OCI-LY7 (cell line): ENCODE measurements at places on chromosomes 2 and 18. TPM values are rescaled to one million over a fixed set of nuclear protein-coding genes. Genes with fewer than 3 reads are reported as not detected.

The BMP10 gene
- total RNA-seq: not detected in 2 replicates

DNA sequence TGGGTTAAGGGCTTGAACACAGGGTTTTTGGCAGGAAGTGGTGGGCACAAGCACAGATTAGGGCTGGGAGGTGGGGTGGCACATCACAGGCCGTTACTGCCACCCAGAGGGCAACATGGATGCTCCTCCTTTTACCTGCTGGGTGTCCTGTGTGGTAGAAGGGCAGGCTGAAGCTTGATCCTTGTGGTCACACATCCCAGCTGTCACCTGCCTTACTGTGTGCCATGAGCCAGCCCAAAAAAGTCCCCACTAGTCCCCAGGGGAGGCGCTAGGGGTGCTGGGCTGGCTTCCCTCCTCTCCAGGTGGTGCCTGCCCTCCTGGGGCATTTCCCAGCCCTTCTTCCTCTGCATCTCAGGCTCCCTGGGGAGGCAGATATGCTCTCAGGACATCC is 50.5 kb upstream of the ALPP start:
- DNase-seq: peak; percentile 51

DNA sequence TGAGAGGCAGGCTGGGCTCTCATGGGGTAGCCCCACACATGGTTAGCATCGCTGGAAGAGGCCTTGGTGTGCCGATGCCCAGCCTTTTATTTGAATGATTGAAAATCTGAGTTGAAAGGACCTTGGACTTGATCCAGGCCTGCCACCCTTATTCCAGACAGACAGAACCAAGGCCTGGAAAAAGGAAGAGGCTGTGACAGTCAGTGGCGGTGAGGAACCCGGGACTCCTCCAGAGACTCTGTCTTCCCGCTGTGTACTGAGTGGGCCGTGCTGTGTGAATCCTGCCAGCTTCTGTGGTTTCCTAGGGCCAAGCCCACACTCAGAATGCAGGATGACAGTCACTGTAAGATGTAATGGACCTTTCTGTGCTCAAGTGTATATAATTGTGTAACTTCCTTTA is 218.5 kb downstream of the LDLRAD4 start:
- no peak for DNase-seq

- DNase-seq: no peak
These were observed 228.6 kb downstream of the SETBP1 start for GRCh38 chr18:44909191-44909719.

DNA sequence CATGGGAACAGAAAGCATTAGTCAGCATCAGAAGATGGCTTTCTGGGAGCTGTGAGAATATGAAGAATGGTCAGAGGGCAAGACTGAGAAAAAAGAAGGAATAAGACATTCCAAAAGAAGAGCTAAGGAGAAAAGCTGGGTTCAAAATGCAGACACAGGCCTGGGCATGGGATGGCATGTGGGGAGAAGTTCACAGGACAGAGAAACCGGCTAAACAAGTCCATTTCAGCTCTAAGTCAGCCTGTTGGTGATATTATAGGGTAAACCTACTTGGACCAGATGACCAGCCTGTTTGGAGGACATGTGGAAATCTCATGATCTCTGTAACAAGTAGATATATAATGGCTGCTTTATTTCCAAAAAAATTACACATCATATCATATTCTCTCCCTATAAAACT is 91.7 kb upstream of the MEIS1 start:
- DNase-seq: no peak

DNA sequence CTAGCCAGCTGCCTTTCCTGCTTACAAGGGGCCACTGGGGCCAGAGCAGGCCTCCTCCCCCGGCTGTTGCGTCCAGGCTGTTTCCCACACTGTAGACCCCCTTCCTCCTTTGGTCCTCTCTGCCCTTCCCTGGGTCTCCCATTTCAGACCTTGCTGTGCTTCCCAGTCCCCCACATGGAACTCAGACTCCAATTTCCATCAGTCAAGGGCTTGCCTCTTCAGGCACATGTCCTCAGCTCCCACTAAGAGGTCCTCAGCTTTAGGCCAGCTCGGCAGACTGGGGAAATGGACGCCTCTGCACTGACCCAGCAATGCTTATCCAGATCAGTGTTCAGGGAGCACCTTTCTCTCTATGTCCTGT is 98.0 kb upstream of the BZW1 start:
- no peak for DNase-seq

GRCh38 chr2:178367344-178367743 is 83.6 kb downstream of the PRKRA start:
- DNase-seq: no peak

DNA sequence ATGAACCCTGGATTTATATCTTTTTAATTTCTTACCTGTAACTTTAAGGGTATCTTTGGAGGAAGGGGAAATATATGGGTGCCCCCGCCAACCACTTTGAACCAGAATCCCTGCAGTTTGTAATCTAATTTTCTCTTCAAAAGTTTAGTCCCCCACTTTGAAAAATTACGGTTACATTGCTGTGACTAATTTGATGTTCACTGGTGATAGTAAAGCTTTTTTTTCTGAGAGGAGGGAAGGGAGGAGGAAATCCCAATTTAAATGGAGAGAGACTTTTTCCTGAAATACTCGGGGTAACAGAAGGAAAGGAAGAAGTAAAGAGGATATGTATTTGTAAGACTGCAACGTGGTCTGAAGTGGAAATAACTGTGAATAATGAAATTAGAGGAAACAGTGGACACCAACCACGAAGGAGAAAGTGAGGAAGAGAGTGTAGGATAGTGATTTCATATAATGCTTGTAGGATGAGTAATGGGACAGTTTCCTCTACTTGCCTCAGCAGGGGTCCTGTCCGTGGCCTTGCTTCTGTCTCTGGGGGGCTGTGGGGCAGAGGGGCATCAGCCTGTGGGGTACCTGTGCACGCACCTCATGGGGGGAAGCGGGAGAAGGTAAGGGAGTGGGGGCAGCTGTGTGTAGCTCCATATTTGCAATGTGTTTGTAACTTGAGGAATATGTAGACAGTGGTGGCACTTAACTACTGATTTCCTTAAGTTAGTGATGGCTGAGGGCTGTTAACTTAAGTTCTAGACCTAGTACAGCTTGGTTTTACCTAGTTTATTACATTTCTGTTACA is 161.1 kb downstream of the LTBP1 start:
- no peak for DNase-seq

DNA sequence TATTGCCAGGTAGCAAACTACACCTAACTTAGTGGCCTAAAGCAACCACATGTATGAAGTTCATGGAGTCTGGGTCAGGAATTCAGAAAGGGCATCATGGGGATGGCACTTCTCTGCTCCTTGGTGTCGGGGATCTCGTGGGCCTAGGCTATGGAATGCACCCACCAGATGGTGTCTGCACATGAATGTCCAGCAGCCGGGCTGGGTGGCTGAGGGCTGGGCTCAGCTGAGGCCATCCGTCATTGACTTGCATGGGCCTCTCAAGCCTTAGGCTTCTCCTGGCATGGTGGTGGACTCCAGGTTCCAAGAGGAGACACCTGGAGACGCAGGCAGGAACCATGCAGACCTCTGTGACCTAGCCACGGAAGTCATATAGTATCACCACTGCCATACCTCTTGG is 26.0 kb upstream of the RPL31 start:
- no peak for DNase-seq

DNA sequence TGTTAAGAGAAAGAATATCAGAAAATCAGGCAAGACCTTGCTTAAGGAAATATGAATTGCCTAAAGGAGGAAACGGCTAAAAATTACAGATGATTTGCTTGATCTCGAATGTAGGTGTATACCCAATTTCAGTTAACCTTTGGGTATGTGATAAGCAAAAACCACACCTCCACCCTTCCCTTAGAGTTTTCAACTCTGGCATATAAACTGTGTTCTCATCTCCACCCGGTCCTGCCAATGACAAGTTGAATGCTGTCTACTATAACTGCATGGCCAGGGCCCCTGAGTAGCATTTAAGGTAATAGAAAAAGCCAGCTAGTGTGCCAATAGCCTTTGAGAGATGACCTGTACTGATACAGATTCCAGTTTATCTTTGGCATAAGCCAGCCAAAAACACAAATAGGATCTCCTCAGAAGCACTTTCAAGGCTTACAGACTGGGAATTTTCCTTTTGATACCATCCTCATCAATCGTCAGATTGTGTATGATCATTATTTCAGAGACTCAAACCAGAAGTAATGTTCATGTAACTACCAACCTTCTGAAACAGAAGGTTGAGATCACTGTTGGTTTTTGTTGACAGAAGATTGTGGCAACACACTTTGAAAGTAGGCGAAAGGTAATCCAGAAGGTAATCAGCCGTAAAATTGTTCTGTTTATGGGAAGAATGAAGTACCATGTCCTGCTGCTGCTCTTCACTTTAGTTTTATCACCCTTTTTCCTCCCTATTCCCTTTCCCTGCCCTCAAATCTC is 163.1 kb downstream of the GFPT1 start:
- DNase-seq: no peak

DNA sequence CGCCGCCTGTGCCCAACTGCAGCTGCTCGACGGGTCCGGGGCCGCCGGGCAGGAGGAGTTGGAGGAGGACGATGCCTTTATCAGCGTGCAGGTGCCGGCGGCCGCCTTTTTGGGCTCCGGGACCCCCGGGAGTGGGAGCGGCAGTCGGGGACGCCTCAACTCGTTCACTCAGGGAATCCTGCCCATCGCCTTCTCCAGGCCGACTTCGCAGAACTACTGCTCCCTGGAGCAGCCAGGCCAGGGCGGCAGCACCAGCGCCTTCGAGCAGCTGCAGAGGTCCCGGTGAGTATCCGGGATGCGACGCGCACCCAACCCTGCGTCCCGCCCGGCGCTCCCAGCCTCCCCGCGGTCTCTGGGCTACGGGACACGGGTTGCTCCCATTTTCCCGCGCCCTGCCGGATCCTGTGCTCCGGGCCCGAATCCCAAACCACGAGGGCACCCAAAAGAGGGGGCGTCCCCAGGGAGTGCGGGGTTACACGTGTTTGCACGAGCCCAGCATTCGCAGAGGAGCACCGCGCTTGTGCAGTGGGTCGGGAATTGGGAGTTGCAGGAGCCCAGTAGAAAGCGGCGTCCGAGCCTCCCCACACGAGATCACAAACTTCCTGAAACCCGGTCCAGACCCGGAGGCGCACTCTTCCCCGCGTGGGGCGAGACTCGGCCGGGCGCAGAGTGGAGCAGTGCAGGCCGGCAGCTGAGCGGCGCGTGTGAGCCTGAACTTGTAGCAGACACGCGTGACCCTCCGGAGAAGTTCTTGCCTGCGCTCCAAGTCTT is 1.2 kb downstream of the CABLES1 start:
- DNase-seq: no peak

- DNase-seq: no peak
These were observed 24.4 kb downstream of the MRPL33 start for GRCh38 chr2:27795868-27796277.

DNA sequence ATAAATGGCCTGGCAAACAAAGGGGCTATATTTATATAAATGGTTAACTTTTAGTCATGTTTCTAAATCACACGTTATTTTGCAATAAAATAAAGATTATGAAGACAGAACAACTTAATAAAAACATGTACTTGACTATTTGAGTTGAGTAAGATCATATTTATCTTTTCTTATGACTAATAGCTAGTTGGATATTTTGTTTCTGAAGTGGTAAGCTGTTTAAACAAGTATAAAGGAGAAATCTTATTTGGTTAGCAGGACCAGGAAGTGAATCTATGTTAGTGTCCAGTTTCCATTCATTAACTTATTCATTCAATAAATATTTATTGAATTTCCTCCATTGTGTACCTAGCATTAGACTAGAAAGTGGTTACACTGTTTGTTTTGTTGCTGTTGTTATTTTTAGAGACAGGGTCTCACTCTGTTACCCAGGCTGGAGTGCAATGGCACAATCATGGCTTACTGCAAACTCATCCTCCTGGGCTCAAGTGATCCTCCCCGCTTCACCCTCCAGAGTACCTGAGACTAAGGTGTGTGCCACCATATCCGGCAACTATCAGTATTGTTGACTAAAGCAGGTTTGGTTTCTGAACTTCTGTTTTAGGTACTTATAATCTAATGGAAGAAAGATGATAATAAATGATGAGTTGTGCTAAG is 312.6 kb downstream of the DPP10 start:
- no peak for DNase-seq

DNA sequence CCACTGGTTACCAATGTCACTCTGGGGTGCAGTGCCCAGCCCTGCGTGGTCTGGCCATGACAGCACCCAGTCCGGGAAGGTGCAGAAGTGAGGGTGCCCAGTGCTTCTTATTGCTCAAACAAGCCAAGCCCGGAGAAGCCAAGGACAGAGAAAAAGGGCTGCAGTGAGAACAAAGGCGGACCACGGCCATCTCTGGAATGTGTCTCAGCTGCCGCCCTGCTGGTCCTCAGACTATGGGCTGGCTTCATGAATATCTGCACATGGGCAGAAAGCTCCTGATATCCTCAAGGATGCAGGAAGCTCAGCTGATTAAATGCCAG is 28.7 kb downstream of the COPS9 start:
- DNase-seq: no peak

GRCh38 chr2:207871506-207871905 is 101.8 kb upstream of the FZD5 start:
- DNase-seq: no peak

DNA sequence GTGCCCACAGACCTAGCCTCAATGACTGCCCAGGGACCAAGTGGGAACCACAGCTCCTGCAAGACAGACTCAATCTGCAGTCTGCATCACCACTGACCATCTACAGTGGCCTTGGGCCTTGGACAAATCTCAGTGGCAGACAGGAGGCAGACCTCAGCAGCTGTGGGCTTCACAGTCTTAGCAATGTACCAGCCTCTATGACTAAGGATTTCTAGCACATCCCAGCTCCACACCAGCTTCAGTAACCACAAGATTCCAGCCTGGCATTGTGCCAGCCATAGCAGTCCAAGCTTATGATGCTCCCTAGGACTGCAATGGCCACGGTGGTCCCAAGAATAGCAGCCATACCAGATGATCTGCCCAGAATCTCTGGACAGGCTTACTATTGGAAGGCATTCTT is 19.6 kb upstream of the WDR75 start:
- DNase-seq: no peak

- DNase-seq: no peak
These were observed 99.8 kb downstream of the COL6A3 start for GRCh38 chr2:237314198-237314597.

DNA sequence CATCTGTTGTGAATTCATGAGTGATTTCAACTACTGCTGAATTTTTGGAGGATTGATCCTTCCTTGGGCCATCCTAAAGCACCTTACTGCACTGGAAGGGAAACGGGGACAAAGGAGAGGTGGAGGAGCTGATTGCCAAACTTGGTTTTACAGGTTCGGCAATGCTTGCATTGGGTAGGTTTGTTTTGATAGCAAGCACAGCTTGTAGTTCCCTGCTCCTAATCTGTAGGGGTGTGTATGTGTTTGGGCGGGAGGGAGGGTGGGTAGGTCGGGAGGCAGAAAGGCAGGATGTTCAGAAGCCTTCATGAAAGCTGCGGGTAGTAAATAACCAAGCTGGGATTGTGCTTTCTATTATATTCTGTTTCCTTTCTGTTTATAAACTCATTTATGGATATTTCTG is 24.6 kb downstream of the PHLPP1 start:
- DNase-seq: no peak
